ENCODE measurements at places on chromosomes 11 and 22.
A peak's percentile ranks its signal among the peaks of the same experiment; 100 is the strongest.

DNA sequence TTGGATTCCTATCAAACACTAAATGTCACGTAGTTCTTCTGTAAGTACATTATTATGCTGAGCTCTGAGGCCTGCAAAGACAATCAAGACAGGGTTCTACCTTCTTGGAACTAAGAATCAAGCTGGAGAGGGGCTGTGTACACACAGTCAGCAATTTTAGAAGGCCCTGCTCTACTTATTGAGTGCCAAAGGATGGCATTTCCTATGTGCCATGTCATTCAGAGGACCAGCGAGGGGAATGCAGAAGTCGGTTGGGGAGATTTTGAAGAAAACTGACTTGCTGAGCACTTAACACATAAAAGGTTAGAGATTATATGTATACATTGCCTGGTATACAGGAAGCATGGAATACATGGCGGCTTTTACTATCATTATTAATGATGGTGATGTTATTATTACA lies 5.3 kb downstream of the SLC37A2 start:
- no peak for DNase-seq

GRCh38 chr11:122232985-122233384 lies 117.0 kb upstream of the BLID start:
- no peak for DNase-seq

GRCh38 chr11:14645015-14645912 lies 1.7 kb downstream of the PDE3B start:
- DNase-seq = peak; percentile 24

DNA sequence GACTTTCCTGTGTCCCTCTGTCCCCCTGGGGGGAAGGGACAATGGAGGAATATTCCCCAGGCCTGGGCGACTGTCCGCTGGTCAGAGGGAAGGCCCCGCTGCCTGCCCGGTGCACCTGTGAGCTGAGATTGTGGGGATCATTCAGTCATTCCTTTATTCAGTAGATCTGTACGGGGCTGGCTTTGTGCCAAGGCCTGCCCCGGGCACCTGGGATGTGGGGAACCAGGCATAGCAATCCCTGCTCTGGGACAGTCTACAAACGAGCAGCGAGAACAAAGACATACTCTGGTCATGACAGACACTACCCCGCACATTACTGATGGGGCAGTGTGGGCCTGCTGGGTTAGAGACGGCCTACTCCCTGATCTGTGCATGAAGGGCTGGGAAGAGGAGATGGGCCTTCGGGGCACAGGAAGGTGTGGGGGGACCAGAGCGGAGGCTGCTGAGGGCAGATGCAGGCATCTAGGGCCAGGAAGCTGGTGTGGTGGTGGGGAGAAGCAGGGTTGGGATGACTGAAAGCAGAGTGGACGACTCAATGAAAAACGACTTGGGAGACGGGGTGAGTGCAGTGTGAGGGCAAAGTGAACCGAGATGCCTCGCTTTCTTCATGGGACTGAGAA lies 1.8 kb upstream of the MYO7A start:
- DNase-seq = peak; percentile 16

DNA sequence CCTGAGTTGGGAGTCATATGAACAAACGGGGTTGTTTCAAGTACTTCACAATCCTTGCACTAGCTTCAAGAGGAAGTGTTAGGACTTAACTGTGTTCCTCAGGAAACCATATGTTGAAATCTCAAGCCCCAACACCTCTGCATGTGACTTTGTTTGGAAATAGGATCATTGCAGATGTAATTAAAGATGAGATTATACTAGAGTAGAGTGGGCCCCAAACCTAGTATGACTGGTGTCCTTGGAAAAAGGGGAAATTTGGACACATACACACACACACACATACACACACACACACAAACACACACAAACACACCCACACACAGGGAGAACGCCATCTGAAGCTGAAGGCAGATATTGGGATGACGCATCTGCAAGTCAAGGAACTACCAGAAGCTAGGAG lies 6.4 kb upstream of the CEP295 start:
- no peak for DNase-seq

GRCh38 chr11:77325159-77325558 lies 23.7 kb upstream of the GDPD4 start:
- no peak for DNase-seq

DNA sequence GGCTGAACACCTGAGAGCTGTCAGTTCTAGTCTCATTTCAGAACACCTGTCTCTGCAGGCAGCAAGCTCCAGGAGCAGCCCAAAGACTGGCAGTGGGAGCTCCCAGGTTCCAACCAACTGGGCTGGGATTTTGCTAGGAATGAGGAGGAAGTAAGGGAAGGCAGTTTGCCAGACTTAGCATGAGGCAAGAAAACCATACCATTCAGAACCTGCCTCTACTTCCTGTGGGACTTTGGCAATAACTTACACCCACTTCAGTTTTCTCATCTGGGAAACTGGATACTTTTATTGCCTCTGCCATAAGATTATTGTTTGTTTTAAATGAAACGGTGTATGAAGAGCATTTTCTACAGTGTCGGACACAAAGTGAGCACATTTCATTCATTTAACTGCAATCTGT lies 363.7 kb upstream of the ISX start:
- no peak for DNase-seq

DNA sequence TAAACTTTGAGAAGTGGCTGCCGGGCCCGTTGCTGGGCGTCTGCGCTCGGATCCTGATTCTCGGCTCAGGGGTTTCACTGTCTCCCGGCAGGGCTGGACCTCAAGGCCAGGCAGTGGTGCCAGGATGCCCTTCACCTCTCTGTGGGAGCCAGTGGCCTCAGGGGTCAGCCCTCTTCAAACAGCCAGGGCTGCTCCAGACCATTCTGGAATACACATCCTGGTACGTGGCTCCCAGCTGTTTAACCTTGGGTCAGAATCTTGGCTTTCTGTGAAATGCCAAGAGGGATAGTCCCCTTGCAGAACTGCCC lies 70.5 kb downstream of the MPPED1 start:
- no peak for DNase-seq

DNA sequence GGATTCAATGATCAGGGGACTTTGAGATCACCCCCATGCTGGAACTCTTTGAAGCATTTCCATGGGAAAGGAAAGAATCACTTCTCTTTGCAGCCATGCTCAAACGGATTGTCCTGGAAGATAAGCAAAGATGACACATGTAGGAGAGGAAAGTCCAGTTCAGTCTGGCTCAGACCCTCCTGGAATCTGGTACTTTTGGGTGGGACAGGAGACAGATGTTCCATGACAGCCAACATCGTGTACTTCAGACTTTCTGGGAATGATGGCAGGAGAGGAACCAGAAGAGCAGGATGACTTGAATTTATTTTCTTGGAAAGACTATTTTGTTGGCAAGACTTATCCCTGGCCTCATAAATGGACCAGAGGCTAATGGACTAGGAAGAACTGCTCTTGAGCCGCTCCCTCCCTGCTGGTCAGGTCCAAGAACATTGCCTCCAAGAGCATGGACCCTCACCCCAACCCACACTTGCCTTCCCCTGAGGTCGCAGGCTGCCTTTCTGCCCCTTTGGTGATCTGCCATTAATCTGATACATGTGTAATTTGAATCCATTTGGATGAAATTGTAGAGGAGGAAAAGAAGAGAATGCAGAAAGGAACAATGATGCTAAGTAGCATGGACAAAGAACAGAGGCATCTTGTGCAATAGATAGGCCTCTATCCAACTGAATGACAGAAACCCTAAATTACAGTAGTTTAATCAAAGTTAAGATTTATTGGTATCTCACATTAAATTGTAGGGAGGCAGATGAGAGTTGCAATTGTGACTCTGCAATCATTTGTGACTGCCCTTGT lies 201.0 kb downstream of the SNX19 start:
- no peak for DNase-seq

DNA sequence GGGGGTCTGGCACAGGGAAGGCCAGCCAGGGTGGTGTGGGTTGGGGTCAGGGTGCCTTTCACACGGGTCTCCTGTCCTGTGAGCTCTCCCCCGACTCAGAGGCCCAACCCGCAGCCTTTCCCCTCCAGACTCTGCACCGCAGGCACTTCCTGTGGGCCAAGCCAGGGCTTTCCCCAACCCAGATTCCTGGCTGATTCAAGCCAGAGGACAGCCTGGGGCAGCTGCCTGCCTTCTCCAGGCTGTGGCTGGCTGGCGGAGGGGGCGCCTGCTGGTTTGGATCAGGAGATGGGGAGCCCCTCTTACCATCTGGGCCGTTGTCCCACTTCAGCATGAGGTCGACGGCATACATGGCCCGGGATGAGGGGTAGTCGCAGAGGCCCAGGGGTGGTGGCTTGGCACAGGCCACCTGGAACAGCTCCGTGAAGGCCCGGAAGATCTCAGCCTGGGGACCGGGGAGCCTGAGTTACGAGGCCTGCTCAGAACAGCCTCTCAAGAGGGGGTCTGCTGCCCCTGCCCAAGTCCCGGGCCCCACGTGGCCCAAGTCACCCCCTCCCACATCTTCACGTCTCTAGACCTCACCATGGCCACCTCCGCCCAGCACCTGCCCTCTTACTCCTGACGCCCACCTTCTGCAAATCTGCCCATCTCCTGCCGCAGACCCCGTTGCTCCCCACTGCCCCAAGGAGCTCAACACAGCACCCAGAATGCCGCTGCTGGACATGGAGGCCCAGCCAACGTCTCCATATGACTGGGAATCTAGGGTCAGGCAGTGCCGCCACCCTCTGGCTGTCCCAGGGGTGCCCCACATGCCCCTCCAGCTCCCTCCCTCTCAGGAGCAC lies 17.3 kb downstream of the TSPO start:
- DNase-seq = peak; percentile 48
